ENCODE measurements at places on chromosomes 3 and 15.
A peak's percentile ranks its signal among the peaks of the same experiment; 100 is the strongest.

GRCh38 chr3:156160647-156161046 lies 40.3 kb downstream of the KCNAB1 start:
- DNase-seq: no peak

DNA sequence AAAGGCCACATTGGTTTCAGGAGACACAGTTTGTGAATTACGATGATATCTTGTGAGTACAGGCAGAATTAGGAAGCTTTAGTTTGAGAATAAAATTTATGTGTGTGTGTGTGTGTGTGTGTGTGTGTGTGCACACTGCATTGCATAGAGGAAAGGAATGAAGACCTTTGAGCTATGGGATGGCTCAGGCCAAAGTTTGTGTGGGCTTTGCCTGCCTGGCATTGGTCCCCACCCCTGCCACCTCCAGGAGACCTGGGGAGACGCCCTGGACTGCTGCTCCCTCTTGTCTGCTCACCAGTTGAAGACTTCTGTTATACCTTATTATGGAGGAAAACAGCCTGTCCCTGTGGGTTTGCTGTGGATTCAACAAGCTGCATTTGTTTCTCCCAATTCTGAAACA lies 37.2 kb downstream of the TIGIT start:
- DNase-seq: no peak

GRCh38 chr3:94525043-94525442 lies 462.2 kb downstream of the NSUN3 start:
- no peak for DNase-seq

- DNase-seq: no peak
These were observed 2.7 kb downstream of the TPRA1 start for GRCh38 chr3:127587876-127588275.

GRCh38 chr3:194931865-194932264 lies 246.2 kb downstream of the FAM43A start:
- no peak for DNase-seq

DNA sequence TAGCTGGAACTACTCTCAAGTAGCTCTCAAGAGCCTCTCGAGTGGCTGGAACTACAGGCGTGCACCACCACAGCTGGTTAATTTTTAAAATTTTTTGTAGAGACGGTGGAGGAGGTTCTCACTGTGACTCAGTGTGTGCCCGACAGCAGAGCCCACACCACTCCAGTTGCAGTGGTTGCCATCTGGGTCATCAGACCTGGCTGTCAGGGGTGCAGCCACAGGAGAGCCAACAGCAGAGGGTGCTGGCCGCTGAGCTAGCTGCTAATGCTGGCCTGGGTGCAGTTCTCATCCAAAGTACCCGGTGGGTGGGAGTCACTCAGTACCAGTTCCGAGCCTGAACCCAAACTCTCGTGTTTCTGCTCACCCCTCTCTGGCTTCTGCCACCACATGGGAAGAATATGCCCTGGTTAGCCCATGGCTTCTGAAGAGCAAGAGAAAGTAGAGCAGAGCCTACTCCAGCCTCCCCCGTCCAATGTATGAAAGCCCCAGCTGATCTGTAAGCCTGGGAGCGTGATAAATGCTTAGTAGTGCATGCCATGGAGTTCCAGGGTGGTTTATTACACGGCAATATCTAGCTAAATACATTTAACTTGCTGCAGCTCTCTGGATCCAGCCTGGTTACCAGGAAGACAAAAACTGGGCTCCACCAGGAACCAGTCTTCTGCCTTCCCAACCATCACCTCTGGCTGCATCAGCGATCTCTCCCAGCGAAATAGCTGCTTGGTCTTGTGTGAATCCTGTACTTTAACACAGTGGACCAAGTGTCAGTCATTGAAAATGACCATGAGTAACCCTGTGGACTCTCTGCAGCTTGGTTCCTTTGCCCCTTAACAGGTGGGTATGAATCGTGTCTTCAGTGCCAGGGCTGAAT lies 17.1 kb downstream of the UMPS start:
- DNase-seq: no peak

GRCh38 chr3:13492048-13492447 lies 11.9 kb downstream of the HDAC11 start:
- DNase-seq: no peak

DNA sequence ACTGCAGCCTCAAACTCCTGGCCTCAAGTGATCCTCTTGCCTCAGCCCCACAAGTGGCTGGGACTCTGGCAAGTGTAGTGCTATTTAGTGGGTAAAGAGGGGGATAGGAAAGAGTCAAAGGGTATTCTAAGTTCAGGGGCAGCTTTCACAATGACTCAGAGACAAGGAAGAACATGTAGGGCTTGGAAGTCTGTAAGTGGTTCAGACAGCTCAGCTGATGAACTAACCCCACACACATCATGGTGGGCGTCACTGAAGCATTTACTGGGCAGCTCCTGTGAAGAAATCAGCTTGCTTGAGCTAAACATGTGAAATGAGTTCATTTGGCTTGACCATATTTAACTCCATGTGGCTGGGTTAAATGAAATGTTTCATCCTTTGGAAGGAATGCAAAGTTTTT lies 34.6 kb upstream of the THSD4 start:
- DNase-seq: no peak

GRCh38 chr15:96720656-96721055 lies 390.2 kb downstream of the NR2F2 start:
- no peak for DNase-seq

DNA sequence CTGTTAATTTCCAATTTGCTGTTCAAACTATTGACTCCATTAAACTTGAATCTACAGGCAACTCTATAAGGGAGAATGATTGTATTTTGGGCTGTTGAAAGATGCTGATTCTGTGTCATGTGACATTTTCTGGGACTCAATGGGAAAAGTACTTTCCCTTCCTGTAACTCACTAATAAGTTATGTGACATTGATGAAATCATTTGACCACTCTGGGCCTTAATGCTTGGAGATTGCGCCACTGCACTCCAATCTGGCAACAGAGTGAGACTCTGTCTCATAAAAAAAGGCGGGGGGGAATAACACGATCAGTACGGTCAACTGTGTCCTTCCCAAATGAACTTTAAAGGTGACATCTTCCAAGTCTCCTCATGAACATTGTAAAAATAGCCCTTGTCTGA lies 215.2 kb upstream of the SGO1 start:
- no peak for DNase-seq

GRCh38 chr3:55000546-55000945 lies 72.7 kb upstream of the LRTM1 start:
- no peak for DNase-seq

DNA sequence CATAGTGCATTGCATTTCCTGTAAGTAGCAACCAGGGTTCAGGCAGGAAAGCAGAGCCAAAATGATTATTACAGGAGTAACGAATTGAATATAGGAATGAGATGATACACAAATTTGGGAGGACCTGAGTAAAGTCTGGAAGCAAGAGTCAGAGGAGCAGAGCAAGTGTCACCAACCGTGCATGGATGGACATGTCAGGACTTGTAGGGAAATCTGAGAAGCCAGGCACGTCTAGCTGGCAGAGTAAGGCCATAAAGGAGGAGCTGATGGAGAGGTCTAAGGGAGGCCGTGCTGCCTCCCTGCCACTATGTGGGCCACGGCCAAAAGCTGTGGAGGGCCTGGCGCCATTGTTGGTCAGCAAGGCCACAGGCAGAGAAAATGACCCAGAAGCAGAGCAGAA lies 22.4 kb downstream of the GJD2 start:
- no peak for DNase-seq

GRCh38 chr15:71414853-71415252 lies 299.6 kb downstream of the THSD4 start:
- no peak for DNase-seq

- no peak for DNase-seq
These were observed 235.0 kb downstream of the TBC1D5 start for GRCh38 chr3:17507480-17507879.

- no peak for DNase-seq
These were observed 822.7 kb upstream of the SEMA6D start for GRCh38 chr15:46894644-46895043.

GRCh38 chr3:128969993-128970739 lies 23.7 kb downstream of the CFAP92 start:
- peak; percentile 52 for DNase-seq

DNA sequence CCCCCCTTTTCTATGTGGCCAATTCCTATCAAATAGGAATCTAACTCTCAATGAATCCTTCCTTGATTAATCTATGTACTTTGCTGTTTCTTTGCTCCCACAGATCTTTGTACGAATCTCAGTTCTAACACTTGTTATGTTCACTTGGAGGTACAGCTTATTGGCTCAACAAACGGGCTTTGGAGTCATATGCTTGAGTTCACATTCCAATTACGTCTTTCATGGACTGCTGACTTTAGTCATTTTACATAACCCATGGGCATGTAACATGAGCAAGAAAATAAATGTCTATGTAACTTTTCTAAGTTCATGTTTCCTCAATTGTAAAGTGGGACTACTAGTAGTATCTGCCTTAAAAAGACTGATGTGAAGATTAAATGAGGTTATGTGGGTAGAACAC lies 123.2 kb upstream of the TBC1D5 start:
- DNase-seq: no peak

DNA sequence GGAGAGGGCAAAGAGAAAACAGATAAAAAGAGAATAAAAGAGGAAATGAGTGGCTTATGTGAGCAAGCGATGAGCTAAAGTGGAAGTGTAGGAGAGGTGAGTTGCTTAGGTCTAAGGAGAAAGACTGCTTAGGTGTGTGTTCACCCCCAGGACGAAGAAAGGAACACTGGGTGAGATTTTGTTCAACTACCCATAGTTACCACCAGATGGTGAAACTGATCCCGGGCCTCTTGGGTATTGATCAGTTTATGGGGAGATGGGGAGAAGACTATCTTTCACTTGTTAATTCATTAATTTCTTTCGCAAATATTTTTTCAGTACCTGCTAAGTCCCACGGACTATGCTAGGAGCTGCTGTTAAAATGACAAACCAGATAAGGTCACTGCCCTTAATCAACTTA lies 33.9 kb downstream of the GAP43 start:
- no peak for DNase-seq

- no peak for DNase-seq
These were observed 6.2 kb upstream of the IGSF10 start for GRCh38 chr3:151467069-151467468.

- DNase-seq: no peak
These were observed 680 bp downstream of the GOLIM4 start for GRCh38 chr3:168094877-168095610.

GRCh38 chr3:99505646-99506269 lies 132.6 kb upstream of the COL8A1 start:
- no peak for DNase-seq

DNA sequence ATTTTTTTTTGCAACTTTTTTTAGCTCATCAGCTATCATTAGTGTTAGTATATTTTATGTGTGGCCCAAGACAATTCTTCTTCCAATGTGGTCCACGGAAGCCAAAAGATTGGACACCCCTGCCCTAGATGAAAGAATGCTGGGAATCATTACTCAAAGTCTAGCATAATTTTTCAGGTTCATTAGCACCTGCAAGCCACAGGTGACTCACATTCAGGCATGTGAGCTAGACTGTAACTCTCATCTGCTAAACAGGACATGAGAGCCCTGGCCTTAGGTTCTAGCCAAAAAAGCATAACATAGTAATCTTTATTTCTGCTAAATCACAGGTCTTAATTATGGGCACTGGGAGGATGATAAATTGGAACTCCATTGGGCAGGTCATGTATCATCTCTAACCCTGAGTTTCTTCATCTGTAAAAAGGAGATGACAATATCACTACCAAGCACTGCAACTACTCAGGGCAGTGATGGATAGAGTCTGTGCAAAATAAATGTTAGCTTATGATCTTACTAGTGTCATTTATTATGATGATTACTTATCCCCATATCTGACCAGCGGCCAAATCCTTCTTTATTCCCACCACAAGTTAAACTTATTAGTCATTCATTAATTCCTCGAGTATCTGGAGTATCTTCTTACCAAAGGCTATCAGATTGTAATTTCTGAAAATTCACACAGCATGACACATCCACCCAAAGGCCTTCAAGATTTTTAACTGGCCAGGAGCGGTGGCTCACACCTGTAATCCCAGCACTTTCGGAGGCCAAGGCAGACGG lies 125.0 kb downstream of the PLD1 start:
- DNase-seq: no peak

- no peak for DNase-seq
These were observed 34.3 kb upstream of the SNRPA1 start for GRCh38 chr15:101329309-101329863.

- DNase-seq: no peak
These were observed 3.6 kb downstream of the PLIN1 start for GRCh38 chr15:89675606-89676005.

DNA sequence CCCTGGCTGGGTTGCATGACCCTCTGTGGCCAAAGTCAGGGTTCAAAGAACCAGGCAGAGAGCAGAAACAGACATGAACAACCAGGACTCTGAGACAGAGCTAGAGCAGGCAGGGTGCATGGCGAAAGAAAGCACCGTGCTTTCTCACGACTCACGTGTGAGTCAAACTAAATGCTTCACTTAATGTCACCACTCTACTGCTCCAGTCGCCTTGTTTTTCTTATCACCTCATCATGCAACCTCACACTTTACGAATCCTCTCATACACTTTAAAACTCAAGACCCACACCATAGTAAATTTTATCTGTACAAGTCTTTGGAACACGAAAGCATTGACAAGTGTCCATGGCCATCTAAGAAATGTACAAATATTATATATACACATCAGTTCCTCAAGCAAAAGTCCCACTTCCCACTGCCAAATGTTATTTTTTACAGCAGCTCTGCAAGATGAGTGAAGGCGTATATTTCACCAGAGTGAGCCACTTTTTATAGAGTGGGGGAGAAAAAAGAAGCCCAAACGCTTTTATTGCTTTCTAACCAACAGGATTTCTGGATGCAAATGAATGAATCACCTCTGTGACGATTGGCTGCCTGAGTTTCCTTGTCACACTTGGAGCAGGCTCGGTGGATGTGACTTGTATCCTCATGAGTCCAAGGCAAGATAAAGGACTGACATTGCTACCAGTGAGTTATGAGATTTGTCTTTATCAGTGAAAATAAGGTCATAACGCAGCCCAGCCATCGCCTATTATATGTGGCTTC lies 16.0 kb upstream of the MEGF11 start:
- DNase-seq: no peak

DNA sequence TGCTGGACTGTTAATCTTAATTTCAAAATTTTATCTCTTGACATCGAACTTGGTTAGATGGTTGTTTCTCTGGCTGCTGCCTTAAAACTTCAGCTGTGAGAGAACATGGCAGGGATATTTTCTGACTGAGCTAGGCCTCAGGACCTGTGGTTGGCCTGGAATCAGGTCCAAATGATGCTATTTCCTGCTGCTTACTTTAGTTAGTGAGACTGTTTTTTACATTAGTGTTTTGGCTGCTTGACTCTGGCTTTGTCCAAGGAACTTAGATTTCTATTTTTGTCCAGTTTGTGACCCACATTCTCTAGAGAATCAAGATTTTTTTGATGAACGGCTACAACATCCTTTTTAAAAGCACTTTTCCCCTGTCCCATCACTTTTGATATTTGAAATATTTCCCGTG lies 497.9 kb upstream of the SGO1 start:
- DNase-seq: no peak

Measured in central memory CD8-positive, alpha-beta T cell (primary cell).